ENCODE measurements at places on chromosomes 6 and 20.

GRCh38 chr6:50116390-50116789 is 66.7 kb upstream of the DEFB112 start:
- no peak for DNase-seq

- no peak for DNase-seq
Observed at GRCh38 chr6:96465321-96465903, 56.2 kb upstream of the UFL1 start.

GRCh38 chr6:34970488-34970887 is 81.4 kb downstream of the ANKS1A start:
- no peak for DNase-seq

GRCh38 chr6:131059486-131059885 is 3.6 kb downstream of the EPB41L2 start:
- no peak for DNase-seq

GRCh38 chr6:2101213-2101612 is 144.2 kb downstream of the GMDS start:
- DNase-seq: no peak

GRCh38 chr6:142356884-142357225 is 55.0 kb downstream of the ADGRG6 start:
- no peak for DNase-seq
